ENCODE measurements at places on chromosomes 11 and 22.

DNA sequence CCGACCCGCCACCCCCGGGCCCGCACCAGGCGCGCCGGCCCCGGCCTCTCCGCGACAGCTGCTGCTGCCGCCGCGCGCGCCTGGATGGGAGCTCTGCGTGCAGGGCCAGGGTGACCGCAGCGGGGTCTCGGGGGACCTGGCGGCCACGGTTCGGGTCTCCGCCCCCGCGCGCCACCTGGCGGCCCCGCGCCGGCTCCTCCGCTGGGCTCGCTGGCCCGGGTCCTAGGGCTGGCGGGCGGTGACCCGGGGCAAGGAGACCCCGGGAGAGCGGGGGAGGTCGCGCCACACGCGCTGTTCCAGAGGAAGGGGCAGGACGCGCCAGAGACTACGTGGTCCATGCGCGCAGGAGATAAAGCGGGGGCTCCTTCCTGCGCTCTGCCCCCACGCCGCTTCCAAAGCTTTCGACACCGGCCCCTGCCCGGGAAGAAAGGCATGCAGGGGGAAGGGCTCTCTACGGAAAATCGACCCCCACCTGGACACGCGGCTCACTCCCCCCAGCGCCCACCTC is 562 bp downstream of the SHANK2 start:
- peak; percentile 77 for DNase-seq

GRCh38 chr11:8814209-8814922 is 96.6 kb upstream of the AKIP1 start:
- no peak for DNase-seq

GRCh38 chr22:19779685-19780268 is 19.2 kb downstream of the TBX1 start:
- DNase-seq = no peak

DNA sequence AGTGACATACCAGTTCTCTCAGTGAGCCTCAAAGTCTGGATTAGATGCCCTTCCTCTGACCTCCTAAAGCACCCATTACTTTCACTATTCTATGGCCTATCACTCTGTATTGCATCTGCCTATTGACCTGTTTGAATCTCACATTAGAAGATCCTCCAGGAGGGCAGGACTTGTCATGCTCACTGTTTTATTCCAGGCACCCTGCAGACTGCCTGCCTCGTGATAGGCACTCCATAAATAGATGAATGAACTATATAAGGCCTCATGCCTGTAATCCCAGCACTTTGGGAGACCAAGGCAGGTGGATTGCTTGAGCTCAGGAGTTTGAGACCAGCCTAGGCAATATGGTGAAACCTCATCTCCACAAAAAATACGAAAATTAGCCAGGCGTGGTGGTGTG is 160.1 kb upstream of the CADM1 start:
- DNase-seq = no peak

DNA sequence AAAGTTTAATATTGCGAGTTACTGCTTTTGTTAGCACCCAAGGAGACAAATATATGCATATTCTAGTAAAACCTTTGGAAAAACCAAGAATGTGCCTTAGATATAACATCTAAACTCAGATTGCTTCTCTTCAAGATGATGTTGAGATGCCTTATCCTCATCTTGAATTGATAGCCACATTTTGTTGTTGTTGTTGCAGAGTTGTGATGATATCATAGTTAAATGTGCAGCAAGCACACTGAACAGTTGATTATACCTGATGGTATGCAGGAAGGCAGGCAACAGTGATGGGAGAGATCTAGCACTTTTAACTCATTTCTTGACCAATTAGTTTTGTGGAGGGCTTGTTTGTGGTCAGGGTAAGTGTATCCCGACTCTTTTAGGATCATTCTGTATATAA is 48.0 kb downstream of the KDM2A start:
- no peak for DNase-seq

GRCh38 chr11:133797554-133797953 is 47.8 kb downstream of the SPATA19 start:
- DNase-seq = no peak

DNA sequence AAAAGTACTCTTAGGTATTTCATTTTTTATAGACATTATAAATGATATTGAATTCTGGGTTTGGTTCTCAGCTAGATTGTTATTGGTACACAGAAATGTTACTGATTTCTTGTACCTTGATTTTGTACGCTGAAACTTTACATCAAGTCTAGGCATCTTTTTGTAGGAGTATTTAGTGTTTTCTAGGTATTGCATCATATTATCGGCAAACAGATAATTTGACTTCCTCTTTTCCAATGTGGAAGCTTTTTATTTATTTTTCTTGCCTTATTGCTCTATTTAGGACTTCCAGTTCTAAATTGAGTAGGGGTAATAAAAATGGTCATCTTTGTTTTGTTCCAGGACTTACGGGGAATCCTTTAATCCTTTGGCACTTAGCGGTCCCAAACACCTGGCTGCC is 676.6 kb upstream of the CCDC179 start:
- no peak for DNase-seq

DNA sequence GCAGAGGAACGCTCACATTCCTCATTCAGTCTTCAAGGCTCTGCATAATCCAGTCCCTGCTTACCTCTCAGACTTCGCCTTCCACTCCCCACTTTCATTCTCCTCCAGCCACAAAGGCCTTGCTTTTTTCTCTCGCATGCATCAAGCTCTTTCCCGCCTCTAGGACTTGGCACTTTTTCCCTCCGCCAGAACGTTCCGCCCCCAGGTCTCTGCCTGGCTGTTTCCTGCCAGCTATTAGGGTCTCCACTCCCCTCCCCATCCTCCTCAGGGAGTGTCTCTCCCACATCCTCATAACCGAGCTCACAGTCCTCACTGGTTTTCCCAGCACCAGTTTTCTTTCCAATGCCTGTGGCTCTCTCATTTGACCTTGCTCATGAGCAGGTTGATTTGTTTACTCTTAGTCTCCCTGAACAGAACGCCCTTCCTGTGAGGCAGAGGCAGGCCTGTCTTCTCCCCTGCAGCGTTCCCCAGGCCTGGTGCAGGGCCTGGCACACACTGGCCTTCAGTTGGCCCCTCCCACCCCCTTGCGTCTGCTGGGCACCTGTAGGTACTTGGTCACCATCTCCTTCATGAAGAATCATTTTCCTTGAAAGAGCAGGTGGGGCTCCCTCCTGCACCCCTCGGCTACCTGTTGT is 75.2 kb downstream of the RTL6 start:
- DNase-seq = peak; percentile 45

DNA sequence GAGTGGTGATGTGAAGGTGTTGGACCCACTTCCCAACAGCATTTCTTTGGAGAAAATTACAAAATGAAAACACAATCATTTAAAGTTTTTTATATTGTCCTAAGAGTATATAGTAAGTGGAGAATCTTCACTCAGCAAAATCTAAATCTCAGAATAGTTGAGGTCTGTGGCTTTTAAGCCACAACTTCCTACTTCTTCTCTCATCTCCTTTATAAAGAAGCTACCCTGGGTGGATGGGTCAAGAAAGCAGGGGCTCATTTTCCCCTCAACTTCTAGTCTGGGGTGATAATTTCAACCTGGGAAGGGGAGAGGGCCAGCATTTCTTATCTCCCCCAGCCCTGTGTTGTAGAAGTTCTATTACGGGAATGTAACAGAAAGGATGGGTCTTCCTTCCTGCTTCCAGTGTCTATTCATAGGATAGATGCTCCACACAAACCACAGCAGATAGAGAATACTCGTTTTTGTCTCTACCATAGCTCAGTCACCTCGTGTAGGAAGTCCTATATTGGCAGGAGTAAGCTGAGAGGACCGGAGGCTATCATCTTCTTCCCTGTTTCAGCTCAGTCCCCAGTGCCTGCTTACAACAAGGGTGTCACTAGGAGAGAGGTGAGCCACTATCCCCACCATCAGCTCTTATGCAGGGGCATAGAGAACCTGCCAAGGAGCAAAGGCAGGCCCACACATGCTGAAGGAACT is 341.5 kb downstream of the CASP12 start:
- DNase-seq = no peak

- no peak for DNase-seq
These were observed 2.2 kb downstream of the BCR start for GRCh38 chr22:23182309-23183060.

- peak; percentile 71 for DNase-seq
These were observed 252.0 kb downstream of the CTTN start for GRCh38 chr11:70650075-70650909.

- DNase-seq = peak; percentile 77
These were observed 10.7 kb upstream of the GSTP1 start for GRCh38 chr11:67572747-67573419.

DNA sequence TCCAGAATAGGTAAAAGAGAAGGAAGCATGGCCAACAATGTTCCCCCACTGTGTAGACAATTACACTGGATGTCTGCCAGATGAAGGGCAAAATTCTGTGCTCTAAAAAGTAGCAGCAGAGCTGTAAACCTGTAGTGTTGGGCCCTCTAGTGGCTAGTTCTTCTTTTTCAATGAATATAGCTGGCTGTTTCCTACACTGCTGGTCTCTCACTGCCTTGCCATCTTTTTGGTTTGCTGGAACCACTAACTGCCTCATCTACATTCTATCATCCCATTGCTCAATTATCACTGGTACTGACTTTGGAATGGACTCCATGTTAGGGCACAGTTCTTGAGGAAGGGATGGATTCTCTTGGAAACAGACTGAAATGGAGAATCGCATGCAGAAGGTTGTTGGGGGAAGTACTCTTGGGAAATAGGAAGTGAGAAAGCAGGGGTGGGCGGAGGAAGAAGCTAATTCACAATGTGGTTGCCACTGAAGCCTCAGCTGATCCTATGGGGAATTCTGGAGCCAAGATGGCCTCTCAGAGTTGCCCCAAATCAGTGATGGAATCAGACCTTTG is 17.9 kb downstream of the KCNE3 start:
- no peak for DNase-seq

DNA sequence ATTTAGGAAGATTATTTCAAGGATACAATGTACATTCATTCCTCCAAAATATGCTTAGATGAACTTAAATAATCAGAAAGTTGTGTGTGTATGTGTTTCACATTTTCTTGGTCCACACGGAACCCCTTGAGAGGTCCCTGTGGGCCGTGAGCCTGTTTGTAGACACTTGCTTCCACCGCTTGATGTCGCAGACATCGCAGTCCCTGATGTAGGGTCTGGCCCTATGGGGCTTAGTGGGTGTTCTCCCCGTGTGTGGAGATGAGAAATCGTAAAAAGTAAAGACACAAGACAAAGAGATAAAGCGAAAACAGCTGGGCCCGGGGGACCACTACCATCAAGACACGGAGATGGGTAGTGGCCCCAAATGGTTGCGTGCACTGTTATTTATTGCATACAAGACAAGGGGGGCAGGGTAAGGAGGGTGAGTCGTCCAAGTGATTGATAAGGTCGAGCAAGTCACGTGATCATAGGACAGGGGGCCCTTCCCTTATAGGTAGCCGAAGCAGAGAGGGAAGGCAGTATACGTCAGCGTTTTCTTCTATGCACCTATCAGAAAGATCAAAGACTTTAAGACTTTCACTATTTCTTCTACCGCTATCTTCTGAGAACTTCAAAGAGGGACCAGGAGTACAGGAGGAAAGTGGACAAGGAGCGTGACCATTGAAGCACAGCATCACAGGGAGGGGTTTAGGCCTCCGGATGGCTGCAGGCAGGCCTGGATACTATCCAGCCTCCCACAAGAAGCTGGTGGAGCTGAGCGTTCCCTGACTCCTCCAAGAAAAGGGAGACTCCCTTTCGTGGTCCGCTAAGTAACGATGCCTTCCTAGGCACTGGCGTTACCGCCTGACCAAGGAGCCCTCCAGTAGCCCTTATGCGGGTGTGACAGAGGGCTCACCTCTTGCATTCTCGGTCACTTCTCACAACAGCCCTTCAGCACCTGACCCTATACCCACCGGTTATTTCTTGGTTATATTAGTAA is 1.2 kb upstream of the APOBEC3C start:
- DNase-seq = no peak

GRCh38 chr11:24145411-24145810 is 351.4 kb upstream of the LUZP2 start:
- no peak for DNase-seq

DNA sequence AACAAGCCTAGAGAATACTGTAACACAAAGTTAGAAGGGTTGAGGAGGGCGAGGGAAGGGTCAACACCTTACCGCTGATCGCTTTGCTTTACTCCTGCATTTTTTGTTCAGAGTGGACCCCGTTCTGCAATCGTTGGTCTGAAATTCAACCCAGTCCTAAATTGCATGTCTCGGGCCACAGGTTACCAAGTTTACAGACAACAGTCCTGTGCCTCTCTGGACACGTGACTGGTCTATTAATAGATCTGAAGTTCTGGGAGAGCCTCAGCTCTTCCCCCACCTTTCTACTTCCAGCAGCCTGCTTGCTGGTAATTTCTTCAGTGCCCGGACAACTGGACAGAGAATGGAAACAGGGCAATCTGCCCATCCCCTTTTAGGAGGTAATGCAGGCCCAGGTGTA is 74.2 kb downstream of the STIM1 start:
- DNase-seq = no peak

GRCh38 chr11:109590782-109591181 is 168.8 kb downstream of the C11orf87 start:
- DNase-seq = no peak

DNA sequence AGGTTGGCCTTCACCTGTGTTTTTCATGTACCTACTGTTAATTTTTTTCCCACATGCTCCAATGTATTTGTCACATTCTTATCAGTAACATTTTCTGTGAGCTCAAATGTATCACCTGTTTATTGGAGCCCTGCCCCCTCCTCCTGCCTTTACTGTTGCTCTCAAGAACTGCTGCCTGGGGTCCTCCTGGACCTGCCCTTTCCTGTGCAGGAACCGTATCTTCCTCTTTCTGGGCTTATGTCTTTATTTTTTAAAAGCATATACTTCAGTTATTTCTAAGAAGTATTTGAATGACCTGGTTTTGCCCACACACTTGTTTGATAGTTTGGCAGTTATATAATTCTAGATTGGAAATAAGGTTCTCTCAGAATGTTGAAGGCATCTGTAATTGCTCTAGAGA is 5.9 kb downstream of the FAM118B start:
- DNase-seq = no peak

DNA sequence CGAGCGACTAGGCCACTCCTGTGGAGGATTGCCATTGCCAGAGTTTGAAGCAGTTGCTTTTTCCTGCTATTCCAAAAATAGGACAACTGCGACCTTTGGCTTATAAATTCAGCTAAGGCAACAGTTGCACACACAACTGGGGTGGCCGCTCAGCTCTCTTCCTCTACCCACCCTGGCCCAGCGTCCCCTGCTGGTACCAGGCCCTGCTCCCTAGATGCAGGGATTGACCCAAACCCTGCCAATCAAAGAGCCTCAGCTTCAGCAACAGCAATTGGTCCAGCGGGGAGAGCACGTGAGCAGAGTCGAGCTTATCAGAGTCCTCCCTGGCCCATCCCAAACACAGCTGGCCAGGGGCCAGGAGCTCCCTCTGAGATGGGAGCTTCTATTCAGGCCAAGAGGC is 22.0 kb upstream of the CABP2 start:
- no peak for DNase-seq

GRCh38 chr11:95734009-95734572 is 55.5 kb downstream of the FAM76B start:
- DNase-seq = no peak

- peak; percentile 76 for DNase-seq
These were observed 635 bp downstream of the PRR5 start for GRCh38 chr22:44702479-44703198.

- DNase-seq = no peak
These were observed 219.1 kb upstream of the CCDC179 start for GRCh38 chr11:23079382-23079813.
